NCI-H1694 (cell line): ENCODE measurements at places on chromosomes 11 and 22.
A peak's percentile ranks its signal among the peaks of the same experiment; 100 is the strongest.

DNA sequence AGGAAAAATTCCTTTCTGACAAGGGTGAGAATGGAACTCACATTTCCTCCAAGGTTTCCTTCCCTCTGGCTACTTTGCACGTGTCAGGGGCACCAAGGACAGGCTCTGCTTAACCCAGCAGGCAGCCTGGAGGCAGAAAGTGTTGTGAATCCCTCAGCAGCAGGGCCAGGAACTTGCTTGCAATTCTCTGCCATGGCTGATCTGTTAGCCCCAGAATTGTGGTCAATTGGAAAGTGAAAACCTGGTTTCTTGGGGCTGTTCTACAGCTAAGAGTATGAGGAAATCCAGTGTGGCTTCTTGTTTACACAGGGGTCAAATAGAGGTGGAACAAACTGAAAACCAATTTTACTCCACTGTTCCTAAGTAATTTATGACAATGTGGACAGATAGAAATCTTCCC lies 38.3 kb upstream of the CEP295 start:
- DNase-seq = no peak

GRCh38 chr11:64853709-64854108 lies 9.3 kb upstream of the CDC42BPG start:
- no peak for DNase-seq

DNA sequence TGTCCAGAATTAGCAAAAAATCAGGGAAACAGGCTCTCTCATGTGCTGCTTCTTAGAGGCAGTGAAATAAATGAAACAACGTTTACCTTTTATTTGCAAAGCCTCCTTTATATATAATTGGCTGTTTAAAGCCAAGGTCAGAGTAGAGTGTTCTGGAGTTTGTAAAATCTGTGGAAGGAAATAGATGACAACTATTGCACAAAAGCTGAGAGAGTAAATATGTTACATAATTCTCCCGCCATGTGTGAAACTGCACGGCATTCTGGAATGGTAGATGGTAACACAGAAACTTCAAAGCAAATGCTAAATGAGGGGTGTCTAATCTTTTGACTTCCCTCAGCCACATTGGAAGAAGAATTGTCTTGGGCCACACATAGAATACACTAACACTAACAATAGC lies 51.5 kb upstream of the FGF3 start:
- DNase-seq = no peak

- no peak for DNase-seq
Observed at GRCh38 chr11:88579466-88579865, 241.9 kb upstream of the CTSC start.

DNA sequence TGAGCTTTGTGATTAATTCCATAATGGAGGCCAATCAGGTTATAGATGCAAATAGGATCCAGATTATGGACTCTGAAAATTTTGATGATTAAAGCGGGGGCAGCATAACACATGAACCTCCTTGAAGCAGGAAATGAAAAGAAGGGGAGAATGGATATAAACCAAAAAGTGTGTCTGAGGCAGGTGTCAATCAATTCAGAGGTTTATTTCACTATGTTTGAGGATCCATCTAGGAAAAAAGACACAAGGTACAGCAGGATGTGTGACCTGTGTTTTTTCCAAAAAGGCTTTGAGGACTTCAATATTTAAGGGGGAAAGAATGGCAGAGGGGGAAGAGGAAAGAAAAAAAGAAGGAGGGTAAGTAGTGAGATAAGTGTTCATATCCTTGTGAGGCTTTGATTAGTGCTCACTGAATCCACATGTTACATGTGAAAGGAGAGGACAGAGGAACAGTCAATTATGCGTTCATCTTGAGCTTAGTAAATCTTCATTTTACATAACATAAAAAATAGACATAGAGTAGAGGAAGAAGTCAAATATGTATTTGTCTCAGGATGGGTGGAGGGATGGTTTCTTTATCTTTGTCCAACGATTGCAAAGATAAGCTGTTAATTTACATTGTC lies 34.1 kb downstream of the MS4A2 start:
- no peak for DNase-seq

GRCh38 chr11:66854729-66855211 lies 2.1 kb upstream of the LRFN4 start:
- DNase-seq = no peak

DNA sequence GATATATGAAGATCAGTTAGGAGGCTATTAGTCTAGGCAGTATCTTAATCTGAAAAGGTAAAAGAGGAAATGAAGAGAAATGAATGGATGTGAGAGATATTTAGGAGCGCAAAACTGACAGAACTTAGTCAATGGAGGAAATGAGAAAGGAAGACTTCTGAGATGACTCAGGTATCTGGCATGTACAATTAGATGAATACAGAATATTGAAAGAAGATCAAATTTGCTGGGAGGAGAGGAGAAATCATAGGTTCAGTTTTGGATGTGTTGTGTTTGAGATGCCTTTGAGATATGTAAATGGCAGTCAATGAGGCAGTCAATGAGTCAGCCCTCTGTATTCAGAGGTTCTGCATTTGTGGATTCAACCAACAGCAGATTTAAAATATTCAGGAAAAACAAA lies 42.9 kb upstream of the GAB2 start:
- no peak for DNase-seq

DNA sequence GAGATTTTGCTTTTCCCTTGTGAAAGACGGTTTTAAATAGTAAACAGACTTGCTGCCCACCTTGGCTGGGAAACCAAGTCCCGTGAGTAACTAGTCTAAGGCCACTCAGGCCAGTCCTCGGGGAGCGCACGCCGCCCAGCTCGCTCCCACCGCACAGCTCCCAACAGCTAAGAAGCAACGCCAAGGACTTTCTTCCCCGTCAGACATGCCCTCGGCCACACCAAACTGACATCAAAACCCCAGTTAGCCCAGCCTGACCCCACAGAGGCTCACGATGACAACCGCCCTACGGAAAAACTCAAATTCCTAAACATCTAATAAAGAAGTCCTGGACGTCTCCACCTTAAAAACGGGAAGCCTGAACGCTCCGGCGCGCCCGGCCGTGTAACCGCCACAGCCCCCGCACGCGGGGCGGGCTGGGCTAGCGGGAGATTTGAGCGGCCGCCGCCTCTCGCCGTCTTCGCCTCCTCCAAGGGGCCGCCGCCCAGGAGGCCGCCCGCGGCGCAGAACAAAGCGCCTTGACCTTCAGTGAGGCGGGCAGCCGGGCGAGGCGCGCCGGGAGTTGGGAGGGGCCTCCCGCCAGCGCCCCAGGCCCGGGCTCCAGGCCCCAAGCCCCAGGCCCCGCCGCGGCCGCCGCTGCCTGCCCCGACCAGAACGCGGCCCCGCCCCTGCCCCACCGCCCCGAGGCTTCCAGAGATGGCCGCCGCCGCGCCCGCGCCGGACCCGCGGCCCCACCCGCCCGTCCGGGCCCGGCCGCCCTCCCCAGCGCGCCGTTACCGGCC lies 486 bp downstream of the NAP1L4 start:
- DNase-seq = no peak

GRCh38 chr11:71281204-71281603 lies 28.8 kb upstream of the SHANK2 start:
- no peak for DNase-seq

GRCh38 chr11:16216831-16217230 lies 139.5 kb downstream of the SOX6 start:
- no peak for DNase-seq

GRCh38 chr22:35888181-35888870 lies 140.3 kb downstream of the RBFOX2 start:
- DNase-seq = no peak

DNA sequence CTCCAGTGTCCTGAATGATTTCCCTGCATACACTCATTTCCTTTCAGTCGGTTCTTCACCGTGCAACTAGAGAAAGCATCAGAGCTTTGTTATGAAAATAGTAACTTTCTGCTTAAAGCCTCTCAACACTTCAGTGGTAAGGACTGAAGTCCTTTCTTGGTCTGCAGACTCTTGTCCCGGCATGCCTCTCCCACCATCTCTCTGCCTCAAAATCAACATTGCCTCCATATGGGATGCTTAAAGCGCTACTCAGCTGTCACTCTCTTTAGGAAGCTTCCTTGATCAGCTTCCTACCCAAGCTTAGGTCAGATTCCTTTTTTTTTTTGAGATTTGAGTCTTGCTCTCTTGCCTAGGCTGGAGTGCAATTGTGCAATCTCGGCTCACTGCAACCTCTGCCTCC lies 36.7 kb downstream of the APLP2 start:
- DNase-seq = no peak

DNA sequence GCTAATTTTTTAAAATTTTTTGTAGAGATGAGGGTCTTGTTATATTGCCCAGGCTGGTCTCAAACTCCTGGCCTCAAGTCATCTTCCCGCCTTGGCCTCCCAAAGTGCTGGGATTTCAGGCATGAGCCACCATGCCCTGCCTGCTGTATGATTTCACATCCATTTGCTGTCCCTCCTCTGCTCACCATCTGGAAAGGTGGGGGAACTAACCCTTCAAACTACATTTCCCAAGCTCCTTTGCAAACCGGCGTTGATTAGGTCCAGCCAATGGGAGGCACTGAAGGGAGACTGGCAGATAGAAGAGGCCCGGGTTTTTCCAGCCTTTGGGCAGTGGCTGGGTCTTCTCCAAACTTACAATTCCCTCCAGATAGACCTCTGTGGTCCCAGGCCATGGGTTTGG lies 19.3 kb downstream of the RFPL1 start:
- DNase-seq = peak; percentile 35

- DNase-seq = no peak
Observed at GRCh38 chr11:59208956-59209355, 3.8 kb downstream of the MPEG1 start.

- no peak for DNase-seq
Observed at GRCh38 chr11:44758983-44759382, 32.2 kb downstream of the TSPAN18 start.

DNA sequence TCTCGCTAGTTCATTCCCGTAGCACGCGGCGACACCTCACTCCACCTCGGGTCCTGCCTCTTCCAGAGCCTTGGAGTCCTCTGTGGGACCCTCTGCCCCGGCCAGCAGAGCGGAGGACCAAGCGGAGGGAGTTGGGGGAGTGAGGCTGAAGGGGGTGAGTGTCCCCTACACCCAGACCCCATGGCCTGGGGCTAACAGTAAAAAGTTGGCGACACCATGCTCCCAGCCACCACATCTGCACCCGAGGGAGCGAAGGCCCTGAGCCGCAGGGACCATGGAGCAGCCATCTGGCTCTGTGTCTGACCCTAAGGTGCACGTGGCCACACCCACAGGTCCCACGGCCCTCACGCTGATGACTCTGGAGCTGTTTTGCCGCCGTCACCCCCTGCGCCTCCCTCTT lies 293.8 kb downstream of the BRD1 start:
- DNase-seq = no peak

DNA sequence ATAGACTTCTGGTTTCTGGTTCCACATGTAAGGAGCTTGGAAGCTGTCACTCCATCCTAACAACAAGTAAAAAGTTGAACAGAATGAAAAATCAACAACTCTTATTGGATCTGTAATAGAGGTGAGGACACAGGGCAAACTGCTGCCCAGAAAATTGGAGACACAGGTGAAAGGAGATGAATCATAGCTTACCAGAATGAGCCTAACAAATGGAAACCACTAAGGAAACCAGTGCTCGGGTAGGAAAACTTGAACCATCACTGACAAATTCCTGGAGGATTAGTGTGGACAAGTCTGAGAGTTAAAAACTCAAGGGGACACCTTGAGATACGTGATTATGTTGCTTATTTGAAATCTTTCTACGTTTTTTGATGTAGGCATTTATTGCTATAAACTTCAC lies 52.1 kb downstream of the GDPD4 start:
- no peak for DNase-seq

GRCh38 chr22:40578171-40578570 lies 58.3 kb downstream of the MRTFA start:
- DNase-seq = no peak

DNA sequence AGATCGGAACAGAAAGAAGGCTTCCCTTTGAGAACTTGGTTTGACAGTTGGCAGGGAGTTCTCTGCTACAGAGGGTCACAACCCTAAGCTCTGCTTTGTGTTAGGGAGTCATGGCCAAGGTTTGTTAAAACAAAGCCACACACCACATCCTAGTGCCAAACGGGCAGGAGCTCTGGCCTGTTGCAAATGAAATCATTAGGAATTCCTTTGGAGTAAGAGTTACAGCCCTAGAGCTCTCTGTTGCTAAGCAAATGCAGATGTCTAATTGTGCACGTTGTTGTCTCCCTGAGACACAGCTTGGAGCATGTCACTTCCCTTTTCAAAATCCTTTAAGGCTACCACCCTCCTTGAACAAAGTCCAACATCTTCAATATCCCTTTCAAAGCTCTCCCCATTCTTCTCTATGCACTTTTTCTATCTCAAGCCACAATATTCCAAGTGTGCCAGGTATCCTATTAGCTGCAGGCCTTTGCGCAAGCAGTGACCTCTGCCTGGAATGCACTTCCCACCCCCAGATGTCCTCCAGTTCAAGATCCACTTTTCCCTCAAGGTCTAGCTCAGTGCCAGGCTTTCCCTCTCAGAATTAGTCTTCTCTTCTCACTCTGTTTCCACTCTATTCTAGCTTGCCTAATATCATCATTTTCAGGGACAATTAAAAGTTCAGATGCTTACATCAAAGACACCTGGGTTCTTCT lies 253.7 kb upstream of the POU2AF2 start:
- DNase-seq = no peak

GRCh38 chr11:59501931-59502330 lies 1.4 kb upstream of the OR4D11 start:
- DNase-seq = no peak

DNA sequence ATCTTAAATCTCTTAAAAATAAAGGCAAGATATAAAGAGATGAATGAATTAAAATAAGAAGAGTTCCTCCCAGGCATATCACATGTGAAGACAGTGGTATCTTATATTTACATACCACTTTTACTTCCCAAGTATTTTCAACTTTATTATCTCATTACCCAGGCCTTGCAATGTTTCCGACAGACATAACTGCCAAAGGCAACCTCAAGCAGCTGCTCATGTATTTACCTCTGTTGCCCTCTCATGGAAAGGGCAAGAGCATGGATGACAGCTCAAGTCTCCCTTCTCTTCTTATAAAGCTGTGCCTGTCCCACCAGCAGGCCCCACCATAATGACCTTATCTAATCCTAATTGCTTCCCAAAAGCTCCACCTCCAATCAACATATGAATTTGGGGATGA lies 894.2 kb downstream of the NTM start:
- DNase-seq = no peak
